MCF 10A (cell line): ENCODE measurements at places on chromosomes 12 and 14. TPM values are rescaled to one million over a fixed set of nuclear protein-coding genes. Genes with fewer than 3 reads are reported as not detected.

DNA sequence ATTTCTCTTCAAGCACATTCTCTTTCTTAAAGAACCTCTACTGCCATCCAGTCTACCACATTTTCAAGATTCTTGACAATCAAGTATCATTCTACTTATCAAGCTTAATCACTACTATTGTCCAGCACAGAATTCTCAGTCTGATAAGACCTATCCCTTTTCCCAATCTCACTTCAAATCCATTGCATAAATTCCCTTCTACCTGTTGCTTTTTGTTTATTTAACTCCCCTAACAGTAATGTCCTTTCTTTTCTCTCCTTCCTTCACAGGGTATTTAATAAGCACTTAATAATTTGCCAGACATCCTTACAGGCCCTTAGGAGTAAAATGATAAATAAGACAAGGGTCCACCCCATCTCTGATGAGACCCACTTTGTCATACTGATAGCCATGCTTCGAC is 41.7 kb downstream of the ZFC3H1 start:
- peaks cover 98% of the 10 kb centered on the region for H3K36me3 ChIP-seq
- no peak for DNase-seq
- H3K4me1 ChIP-seq: peaks cover 10% of the 10 kb centered on the region
- H3K27ac ChIP-seq: no peak overlapping the region
- no peak overlapping the region for H3K4me3 ChIP-seq
- no peaks in the 10 kb centered on the region for H3K27me3 ChIP-seq

DNA sequence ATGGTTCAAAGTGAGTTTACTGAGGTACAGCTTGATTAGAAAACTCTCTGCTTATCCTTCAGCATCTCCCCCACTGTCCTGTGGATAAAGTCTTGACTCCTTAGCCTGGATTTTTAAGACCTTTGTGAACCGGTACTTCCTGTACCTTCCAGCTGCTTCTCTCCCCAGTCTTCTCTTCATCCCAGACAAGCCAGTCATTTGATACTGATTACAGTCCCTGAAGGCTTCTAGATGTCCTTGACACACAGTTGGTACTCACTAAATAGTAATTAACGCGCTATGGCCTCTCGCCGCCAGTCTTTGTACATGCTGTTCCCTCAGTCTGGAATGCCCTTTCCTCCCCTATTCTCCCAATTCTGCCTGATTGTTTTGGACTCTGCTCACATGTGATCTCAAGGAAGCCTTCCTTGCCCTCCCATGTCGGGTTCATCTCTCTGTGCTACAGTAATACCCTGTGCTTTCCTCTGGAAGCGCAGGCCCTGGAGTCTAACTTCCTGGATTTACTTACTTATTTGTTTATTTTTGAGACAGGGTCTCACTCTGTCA is 50.6 kb upstream of the PTGR2 start:
- peaks cover 26% of the 10 kb centered on the region for H3K4me1 ChIP-seq
- no peaks in the 10 kb centered on the region for H3K36me3 ChIP-seq
- no peak overlapping the region for H3K4me3 ChIP-seq
- H3K27ac ChIP-seq: peak overlapping the region; percentile 53
- DNase-seq: no peak

SYNDIG1L gene
- total RNA-seq: not detected in 2 replicates

DNA sequence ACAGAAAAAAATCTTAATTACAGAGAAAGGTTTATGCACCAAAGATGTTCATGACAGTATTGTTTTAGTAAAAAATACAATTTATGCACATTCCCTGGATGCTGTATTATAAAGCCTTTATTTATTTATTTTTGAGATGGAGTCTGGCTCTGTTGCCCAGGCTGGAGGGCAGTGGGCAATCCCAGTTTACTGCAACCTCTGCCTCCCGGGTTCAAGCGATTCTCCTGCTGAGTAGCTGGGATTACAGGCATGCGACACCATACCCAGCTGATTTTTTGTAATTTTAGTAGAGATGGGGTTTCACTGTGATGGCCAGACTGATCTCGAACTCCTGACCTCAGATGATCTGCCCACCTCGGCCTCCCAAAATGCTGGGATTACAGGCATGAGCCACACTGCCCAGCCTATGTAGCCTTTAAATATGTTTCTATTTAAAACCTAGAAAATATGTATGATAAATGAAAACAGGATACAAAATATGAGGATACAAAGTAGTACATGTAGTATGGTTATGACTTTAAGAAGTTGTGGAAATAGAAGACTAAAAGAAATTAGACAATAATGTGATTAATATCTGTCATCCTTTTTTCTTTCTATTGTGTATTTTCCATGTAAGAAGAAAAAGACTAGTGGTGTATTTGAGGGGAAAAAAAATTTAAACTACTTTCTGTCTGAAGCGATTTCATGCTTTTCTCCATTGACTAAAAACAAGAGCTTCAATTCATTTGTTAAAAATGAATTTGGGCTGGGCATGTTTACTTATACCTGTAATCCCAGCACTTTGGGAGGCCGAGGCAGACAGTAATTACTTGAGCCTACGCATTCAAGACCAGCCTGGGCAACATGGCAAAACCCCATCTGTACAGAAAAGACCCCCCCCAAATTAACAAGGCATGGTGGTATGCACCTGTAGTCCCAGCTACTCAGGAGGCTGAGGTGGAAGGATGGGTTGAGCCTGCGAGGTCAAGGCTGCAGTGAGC is 13.1 kb downstream of the ATF1 start:
- H3K4me3 ChIP-seq: no peak overlapping the region
- no peak overlapping the region for H3K27ac ChIP-seq
- H3K36me3 ChIP-seq: peaks cover 41% of the 10 kb centered on the region
- H3K4me1 ChIP-seq: peaks cover 25% of the 10 kb centered on the region

- H3K27me3 ChIP-seq: no peaks in the 10 kb centered on the region
- no peaks in the 10 kb centered on the region for H3K36me3 ChIP-seq
- no peak overlapping the region for H3K27ac ChIP-seq
- no peak overlapping the region for H3K4me3 ChIP-seq
These were observed 100.7 kb upstream of the ATF7IP start for GRCh38 chr12:14264778-14265177.

METTL3 gene
- total RNA-seq: 36.4 and 46.7 TPM in 2 replicates

DNA sequence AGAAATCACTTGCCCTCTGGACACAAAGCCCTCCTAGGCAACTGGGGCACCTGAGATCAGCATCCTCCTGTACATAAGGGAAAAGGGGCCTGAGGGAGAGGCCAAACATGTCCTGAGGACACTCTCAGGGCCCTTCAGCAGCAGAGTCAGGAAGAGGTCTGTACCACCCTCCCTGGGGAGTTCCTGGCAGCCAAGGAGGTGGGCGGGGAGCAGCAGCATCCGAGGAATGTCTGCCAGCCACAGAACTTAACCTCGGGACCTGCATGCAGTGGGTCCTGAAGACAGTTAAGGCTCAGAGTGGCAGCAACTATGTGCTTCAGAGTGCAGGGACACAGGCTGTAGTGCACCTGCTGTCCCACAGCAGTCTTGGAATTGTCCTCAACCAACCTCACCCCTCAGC is 62.1 kb downstream of the SPTB start:
- peaks cover 13% of the 10 kb centered on the region for H3K27me3 ChIP-seq
- H3K36me3 ChIP-seq: no peaks in the 10 kb centered on the region
- no peak overlapping the region for H3K4me3 ChIP-seq
- no peak for DNase-seq

GRCh38 chr12:49332891-49333371 is 4.1 kb downstream of the C1QL4 start:
- no peak for DNase-seq
- no peaks in the 10 kb centered on the region for H3K4me1 ChIP-seq
- H3K36me3 ChIP-seq: no peaks in the 10 kb centered on the region
- H3K27ac ChIP-seq: no peak overlapping the region

- no peak overlapping the region for H3K27ac ChIP-seq
- no peak overlapping the region for H3K4me3 ChIP-seq
- no peaks in the 10 kb centered on the region for H3K4me1 ChIP-seq
- no peaks in the 10 kb centered on the region for H3K27me3 ChIP-seq
- no peaks in the 10 kb centered on the region for H3K36me3 ChIP-seq
These were observed 107.4 kb upstream of the FOXN3 start for GRCh38 chr14:89524412-89524811.

HCAR2 gene
- total RNA-seq: 0.19 TPM in 1 of 2 replicates, not detected in the other

SEL1L gene
- 152 and 190 TPM in 2 replicates for total RNA-seq

SLC6A13 gene
- total RNA-seq: 0.72 and 1.3 TPM in 2 replicates

FSCB gene
- total RNA-seq: not detected in 2 replicates

LHX5 gene
- not detected in 2 replicates for total RNA-seq

DNA sequence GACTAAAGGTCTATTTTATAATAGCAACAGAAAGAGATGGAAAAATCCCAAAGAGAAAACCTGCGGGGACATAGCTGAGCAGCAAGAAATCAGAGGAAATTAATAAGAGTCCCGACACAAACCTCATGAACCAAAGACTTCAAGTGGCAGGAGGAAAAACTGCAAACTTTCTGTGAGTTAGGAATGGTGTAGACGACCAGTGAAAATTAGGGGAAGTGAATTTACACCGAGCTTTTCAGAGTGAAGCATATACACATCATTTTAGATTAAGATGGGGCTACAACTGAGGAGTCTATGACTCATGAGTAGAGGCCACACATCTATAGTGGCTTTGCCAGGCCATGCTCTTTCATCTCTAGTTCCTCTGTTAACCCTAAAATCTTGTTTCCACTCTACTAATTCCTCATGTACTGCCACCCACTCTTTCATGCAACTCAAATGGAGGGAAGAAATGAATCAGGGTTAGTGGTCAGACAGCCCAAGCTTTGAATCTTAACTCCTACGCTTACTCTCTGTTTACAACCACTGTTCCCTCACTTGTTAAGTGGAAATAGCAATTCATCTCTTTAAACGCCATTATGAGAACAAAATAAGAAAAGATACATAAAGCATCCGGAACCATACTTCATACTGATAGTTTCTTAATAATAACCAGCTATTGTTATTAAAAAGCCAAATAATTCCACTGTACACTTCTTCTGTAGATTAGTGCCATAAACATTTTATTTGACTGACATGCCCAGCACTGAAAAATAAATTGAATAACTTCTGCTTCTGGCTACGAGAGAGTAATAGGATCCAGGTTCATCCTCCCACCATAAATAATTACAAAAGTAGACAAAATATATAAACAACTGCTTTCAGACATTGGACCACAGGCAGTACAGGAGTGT is 219.3 kb downstream of the RMST start:
- H3K36me3 ChIP-seq: peaks cover 1% of the 10 kb centered on the region
- peaks cover 8% of the 10 kb centered on the region for H3K4me1 ChIP-seq
- no peak overlapping the region for H3K4me3 ChIP-seq
- peaks cover 49% of the 10 kb centered on the region for H3K27me3 ChIP-seq

GRCh38 chr14:100471441-100472093 is 115.7 kb downstream of the BEGAIN start:
- no peaks in the 10 kb centered on the region for H3K36me3 ChIP-seq
- no peak overlapping the region for H3K4me3 ChIP-seq
- no peak overlapping the region for H3K27ac ChIP-seq

P2RX7 gene
- 0.68 and 1.3 TPM in 2 replicates for total RNA-seq

DNA sequence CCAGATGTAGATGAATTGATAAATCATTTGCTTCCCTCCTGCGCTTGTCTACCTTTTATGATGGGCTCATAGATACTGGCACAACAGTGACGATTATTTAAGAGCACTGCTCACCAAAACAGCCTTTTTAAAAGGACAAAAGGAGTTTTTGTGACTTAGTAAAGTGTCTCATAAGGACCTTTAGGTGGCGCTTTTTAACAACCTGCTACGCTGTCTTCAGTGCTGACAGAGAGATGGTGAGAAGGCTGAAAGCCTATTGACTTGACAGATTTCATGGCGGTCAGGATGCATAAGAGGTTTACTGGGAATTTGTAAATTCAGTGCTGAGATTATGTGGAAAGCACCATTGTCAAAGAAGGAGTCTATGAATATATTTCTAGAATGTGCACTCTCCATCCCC is 87.6 kb downstream of the SLC15A5 start:
- H3K4me3 ChIP-seq: no peak overlapping the region
- H3K27me3 ChIP-seq: peaks cover 16% of the 10 kb centered on the region
- no peak for DNase-seq
- no peak overlapping the region for H3K27ac ChIP-seq
- no peaks in the 10 kb centered on the region for H3K36me3 ChIP-seq

GRCh38 chr14:28294834-28295440 is 471.6 kb upstream of the FOXG1 start:
- no peaks in the 10 kb centered on the region for H3K27me3 ChIP-seq
- H3K4me1 ChIP-seq: no peaks in the 10 kb centered on the region
- H3K36me3 ChIP-seq: no peaks in the 10 kb centered on the region

ASB2 gene
- not detected in 2 replicates for total RNA-seq

DNA sequence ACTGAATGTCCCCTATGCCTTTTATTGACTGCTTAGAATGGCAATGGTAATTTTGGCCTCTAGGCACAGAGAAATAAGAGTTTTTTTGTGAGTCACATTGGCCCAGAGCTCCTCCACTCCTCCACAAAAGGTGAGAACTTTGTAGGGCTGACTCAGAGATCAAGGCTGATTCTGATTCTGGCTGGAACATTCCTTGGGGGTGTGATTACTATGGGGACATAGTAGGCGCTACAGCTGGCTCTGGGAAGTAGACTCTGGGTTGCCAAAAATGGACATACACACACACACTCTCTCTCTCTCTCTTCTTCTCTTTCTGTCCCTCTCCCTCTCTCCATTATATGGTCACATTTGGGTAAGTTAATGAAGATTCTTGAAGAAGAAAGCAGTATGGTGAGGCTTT is 174.6 kb upstream of the DDHD1 start:
- no peaks in the 10 kb centered on the region for H3K27me3 ChIP-seq
- H3K4me3 ChIP-seq: no peak overlapping the region
- DNase-seq: peak; percentile 84
- H3K27ac ChIP-seq: peak overlapping the region; percentile 37
- H3K4me1 ChIP-seq: peaks cover 25% of the 10 kb centered on the region

DDN gene
- total RNA-seq: 0.28 and 0.47 TPM in 2 replicates

DNA sequence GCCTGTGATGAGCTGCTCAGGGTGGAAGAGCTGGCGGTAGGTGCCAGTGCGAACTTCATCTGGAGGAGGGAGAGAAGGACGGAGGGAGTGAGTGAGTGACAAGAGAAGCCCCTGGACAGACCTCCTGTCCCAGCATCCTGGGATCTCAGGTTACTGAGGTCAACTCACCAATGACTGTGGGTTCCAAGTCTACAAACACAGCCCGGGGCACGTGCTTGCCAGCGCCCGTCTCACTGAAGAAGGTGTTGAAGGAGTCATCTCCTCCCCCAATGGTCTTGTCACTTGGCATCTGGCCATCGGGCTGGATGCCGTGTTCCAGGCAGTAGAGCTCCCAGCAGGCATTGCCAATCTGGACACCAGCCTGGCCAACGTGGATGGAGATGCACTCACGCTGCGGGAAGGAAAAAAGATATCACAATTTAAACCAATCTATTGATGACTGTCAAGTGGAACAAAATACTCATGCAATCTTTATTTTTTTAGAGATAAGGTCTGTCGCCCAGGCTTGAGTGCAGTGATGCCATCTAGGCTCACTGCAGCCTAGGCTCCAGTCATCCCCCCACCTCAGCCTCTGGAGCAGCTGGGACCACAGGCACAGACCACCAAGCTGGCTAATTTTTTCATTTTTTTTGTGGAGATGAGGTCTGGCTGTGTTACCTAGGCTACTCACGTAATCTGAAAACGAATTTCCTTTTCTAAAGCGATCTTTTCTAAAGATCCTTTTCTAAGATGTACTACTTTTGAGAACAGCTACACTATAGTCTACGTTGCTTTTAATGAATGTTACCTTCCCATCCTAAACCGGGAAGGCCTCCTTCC is 1.7 kb downstream of the TUBA1B start:
- no peaks in the 10 kb centered on the region for H3K4me1 ChIP-seq
- H3K36me3 ChIP-seq: peaks cover 47% of the 10 kb centered on the region
- H3K27me3 ChIP-seq: no peaks in the 10 kb centered on the region
- H3K27ac ChIP-seq: peak overlapping the region; percentile 96
